ENCODE measurements at places on chromosomes 4 and X.

- no peak for DNase-seq
Measured at GRCh38 chr4:173746424-173746823, 216.4 kb upstream of the HAND2 start.

- no peak for DNase-seq
Measured at GRCh38 chr4:156228676-156229075, 275.0 kb upstream of the CTSO start.

GRCh38 chrX:72094894-72095293, 36.8 kb downstream of the RTL5 start:
- peak; percentile 28 for DNase-seq

DNA sequence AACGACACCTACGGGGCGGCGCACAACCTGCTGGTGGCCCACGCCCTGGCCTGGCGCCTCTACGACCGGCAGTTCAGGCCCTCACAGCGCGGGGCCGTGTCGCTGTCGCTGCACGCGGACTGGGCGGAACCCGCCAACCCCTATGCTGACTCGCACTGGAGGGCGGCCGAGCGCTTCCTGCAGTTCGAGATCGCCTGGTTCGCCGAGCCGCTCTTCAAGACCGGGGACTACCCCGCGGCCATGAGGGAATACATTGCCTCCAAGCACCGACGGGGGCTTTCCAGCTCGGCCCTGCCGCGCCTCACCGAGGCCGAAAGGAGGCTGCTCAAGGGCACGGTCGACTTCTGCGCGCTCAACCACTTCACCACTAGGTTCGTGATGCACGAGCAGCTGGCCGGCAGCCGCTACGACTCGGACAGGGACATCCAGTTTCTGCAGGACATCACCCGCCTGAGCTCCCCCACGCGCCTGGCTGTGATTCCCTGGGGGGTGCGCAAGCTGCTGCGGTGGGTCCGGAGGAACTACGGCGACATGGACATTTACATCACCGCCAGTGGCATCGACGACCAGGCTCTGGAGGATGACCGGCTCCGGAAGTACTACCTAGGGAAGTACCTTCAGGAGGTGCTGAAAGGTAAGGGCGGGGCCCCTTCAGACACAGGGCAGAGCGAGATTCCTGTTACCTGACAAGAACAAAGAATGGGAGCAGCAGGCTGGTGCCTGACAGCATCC, 11.7 kb downstream of the RPL9 start:
- DNase-seq: peak; percentile 41

GRCh38 chr4:158836002-158836369, 67.2 kb downstream of the FNIP2 start:
- DNase-seq: no peak

DNA sequence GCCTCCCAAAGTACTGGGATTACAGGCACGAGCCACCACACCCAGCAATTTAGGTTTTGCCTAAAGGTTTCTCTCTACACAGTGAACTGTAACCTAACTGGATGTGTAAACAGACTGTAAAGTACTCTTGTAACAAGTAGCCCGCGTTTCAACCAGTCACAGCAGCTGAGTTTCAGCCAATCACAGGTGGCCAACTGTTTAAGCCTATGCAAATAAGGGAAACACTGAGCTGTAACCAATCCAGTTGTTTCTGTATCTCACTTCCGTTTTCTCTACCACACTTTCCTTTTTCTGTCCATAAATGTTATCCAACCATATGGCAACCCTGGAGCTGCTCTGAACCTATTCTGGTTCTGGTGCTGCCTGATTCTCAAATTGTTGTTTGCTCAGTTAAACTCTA, 59.9 kb downstream of the DIPK2B start:
- no peak for DNase-seq

DNA sequence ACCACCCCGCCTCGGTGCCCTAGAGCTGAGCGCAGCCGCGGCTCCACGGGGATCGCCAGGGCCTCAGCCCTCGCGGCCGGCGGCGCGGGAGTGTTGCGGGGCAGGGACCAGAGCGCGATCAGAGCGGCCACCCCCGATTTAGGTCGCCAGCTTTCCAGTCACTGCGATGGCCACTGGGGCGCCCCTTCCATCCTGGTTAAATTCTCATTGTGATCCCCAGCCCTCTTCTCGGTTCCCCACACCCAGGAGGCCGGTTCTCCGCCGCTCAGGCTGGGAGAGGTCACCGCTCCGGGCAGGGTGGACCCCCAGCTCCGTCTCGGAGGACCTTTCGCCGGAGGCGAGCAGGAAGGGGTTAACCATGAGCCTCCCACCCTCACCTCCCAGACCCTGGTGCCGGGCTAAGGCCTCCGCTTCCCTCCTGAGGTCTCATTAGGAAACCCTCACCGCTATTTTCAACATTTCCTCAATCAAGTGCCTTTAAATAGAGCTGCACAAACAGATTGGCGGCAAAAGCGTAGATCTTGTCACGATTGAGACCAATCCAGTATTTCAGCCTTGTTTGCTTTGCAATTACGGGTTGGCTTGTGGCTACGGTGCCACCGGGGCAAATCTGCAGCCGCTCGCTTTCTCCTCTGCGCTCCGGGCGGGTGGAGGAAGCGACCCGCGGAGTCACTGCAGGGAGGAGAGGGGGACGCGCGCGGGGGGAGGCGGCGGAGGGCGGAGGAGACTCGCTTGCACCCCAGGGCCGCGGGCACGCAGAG, 8.3 kb upstream of the HAND2 start:
- no peak for DNase-seq

DNA sequence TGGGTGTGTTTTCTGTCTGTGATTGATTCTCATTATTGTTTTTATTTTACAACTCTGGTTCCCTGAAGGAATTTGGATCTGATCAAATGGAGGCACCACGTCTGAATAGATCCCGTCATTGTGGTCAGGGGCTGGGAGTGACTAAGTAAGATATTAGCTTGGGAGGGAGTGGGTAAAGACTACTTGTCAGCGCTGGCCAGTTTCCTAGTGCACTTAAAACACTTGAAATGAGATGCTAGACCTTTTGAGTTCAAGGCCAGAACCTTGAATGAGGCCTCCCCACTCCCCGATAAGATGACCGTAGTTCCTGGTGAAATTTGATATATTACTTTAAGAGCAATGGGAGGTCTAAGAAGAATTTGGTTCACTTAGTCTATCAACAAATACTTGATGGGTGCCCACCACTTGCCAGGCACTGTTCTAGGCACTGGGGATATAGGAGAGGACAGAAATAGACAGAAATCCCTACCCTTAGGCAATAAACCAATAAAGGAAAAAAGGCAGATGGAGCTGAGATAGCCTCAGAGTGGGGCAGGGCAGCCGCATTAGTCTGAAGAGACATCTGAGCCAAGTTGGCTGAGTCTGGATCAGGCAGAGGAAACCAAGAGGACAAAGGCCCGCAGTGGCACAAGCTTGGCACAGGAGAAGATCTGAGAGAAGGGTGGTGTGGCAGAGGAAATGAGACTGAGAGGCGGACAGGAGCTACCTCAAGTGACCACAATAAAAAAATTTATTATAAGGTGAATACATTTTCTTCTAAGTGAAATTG, 11.8 kb downstream of the FAM184B start:
- DNase-seq: no peak

GRCh38 chr4:152850377-152850776, 70.6 kb downstream of the ARFIP1 start:
- peak; percentile 24 for DNase-seq

- no peak for DNase-seq
Measured at GRCh38 chr4:2691313-2691712, 64.8 kb downstream of the TNIP2 start.

GRCh38 chr4:44725166-44725565, 1.2 kb downstream of the GNPDA2 start:
- DNase-seq: no peak

DNA sequence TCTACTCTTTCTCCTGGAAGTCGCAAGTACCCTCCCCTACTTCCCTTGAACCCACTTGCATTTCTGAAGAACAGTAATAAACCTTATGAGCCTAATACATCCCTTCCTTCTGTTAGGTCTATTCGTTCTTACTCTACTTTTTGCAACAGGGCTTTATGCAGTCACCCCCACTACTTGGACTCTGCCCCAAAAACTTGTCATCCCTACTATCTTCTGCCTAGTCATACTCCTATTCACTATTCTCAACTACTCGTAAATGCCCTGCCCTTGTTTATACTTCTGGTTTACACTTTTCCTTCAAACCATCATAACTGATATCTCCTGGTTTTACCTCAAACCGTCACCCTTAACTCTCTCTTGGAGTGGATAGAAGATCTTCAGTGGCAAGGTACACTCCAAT, 55.2 kb upstream of the SLIT2 start:
- no peak for DNase-seq

GRCh38 chr4:32342054-32342453, 1621.9 kb downstream of the PCDH7 start:
- no peak for DNase-seq

- DNase-seq: no peak
Measured at GRCh38 chrX:134969726-134970125, 21.1 kb upstream of the SMIM10 start.

DNA sequence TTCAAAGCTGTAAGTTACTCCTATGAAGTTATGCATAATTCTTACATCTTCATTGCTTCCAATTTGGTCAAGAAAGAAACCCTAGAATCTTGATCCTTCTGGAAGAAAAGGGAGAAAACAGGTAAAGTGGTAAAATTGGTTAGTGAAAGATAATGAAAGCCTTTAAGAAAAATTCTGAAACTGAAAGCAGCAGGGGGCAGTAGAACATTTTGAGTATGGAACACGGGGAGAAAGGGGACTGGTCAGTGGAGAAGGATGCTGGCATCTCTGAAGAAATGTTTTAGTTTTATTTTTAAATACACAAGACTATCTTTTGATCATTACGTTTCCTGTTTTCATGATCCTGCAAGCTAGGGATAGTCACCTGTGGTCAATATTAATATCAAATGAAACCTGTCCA, 54.3 kb downstream of the SLIT2 start:
- DNase-seq: no peak

- DNase-seq: peak; percentile 54
Measured at GRCh38 chr4:174522183-174523024, at the start of gene HPGD. Gene HPGD, minus strand, starts transcription at chr4:174522488. Its CDS starts 37 bp downstream, at chr4:174522451.

DNA sequence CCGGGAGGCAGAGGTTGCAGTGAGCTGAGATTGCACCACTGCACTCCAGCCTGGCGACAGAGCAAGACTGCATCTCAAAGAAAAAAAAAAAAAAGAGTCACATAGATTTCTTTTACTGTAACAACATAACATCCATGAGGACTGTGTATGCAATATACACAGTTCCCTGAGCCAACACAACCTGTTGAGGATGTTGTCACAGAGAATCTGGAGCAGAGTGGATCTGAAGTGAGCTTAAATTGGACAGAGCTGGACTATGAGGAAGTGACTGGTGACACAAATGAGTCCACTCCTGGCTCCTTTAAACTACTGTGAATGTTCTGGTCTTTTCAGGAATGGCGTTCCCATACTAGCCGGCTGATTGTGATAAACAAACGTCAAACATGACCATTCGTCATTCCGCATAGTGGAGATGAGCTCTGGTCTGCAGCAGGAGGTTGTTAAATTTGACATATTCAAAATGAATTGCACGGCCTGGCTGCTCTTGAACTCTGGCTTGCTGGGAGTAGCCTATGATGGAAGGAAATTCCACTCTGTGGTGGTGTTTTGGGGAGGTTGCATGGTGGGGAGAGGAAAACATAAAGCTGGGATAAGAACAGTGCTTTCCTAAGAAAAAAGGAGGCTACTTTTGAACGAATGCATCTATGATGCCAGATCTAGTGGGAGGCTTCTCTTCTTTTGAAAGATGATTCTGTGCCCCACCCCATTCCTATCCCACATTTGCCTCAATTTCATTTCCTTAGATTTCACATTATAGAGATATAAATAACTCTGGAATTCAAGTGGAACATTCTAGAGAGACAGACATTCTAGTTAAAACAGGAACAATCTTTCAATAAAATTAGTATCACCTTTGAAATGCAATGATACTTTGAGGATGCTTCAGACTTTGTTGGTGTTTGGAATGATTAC, 149.5 kb downstream of the SHROOM3 start:
- no peak for DNase-seq

- DNase-seq: no peak
Measured at GRCh38 chrX:35622040-35622439, 176.1 kb upstream of the MAGEB16 start.

GRCh38 chr4:38979511-38980230, 52.5 kb downstream of the TMEM156 start:
- no peak for DNase-seq

- DNase-seq: no peak
Measured at GRCh38 chr4:121709766-121710405, 13.1 kb upstream of the ANXA5 start.

- no peak for DNase-seq
Measured at GRCh38 chr4:3658530-3658913, 107.7 kb upstream of the ADRA2C start.

GRCh38 chrX:71906144-71906543, 4.5 kb upstream of the NHSL2 start:
- DNase-seq: no peak

DNA sequence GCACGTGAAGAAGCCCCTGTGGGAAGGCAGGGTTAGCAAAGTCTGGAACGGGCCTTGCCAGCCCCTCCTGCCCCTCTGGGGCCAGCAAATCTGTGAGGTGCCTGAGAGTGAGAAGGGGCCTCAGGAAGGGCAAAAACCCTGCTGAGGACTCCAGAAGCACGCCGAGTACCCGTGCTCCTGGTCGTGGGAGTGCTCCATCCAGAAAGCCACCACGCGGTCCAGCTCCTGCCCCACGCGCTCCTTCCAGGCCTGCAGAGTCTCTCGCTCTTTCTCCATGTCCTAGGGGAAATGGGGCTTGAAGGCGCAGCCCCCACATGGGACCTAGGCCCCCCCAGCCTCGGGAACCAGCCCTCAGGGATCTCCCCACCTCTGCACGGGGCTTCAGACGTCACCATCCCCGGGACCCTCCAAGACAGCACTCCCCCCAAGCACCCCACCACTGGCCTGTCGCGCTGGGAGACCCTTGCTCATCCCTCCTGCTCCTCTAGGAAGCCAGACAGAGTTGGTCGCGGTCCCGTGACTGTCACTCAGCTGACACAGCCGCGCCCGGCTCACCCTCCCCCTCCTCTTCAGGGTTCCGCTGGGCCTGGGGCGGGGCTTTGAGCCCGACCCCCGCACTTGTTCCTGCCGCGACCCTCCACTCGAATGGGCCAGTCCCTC, at the start of gene RENBP:
RENBP (minus strand) TSS at position 504 of the 660 bp plus-strand sequence; CDS start at position 471, 33 bp downstream.
- peak; percentile 50 for DNase-seq

DNA sequence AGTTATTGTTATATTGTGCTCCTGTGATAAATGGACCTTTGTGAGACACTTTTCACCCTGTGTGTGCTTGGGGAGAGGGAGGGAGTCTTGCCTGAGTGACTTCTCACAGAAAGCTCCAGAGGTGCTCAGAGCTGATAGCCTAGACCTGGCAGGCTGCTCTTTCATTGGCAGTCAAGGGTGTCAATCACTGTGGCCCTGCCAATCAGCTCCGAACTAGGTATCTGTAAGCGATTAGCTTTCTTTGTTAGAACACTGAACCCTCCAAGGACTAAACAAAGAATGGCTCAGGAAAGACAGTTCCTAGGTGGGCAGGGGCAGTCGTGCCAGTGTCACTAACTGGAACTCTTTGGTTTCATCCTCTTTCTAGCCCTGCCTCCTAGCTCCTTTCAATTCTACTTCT, 2.7 kb upstream of the NALF2 start:
- no peak for DNase-seq

DNA sequence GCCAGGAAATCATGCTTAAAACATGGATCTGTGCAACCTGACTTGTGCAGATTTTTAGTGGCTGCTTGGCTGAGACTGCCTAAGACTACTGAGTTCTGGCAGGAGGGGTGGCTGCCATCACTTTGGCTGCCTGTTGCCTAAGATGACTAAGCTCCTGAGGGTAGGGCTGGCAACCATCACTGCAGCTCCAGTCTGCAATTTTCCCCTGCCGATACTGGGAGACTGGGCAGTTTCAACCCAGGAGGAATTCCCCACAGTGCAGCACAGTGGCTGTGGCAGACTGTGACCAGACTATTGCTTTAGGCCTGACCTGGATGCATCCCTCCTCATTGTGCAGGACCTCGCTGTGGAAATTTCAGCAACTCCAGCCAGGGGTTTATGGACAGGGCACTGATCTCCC, 544.9 kb downstream of the ANKRD50 start:
- no peak for DNase-seq

Data from stimulated activated CD4-positive, alpha-beta T cell treated with anti-CD3 and anti-CD28 coated beads, Interleukin-1b, Interleukin-23, amount 100 ng/mL, for 48 hours (primary cell).